ENCODE measurements at places on chromosomes 2 and 18. TPM values are rescaled to one million over a fixed set of nuclear protein-coding genes. Genes with fewer than 3 reads are reported as not detected.

GRCh38 chr2:62231541-62231940 lies 35.6 kb downstream of the B3GNT2 start:
- DNase-seq, result no peak

DNA sequence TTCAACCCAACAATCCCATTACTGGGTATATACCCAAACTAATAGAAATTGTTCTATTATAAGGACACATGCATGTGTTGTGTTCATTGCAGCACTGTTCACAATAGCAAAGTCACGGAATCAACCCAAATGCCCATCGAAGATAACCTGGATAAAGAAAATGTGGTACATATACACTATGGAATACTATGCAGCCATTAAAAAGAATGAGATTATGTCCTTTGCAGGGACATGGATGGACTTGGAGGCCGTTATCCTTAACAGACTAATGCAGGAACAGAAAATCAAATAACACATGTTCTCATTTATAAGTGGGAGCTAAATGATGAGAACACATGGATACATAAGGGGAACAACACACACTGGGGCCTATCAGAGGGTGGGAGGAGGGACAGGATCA lies 65.8 kb downstream of the CCDC138 start:
- DNase-seq, result no peak

DNA sequence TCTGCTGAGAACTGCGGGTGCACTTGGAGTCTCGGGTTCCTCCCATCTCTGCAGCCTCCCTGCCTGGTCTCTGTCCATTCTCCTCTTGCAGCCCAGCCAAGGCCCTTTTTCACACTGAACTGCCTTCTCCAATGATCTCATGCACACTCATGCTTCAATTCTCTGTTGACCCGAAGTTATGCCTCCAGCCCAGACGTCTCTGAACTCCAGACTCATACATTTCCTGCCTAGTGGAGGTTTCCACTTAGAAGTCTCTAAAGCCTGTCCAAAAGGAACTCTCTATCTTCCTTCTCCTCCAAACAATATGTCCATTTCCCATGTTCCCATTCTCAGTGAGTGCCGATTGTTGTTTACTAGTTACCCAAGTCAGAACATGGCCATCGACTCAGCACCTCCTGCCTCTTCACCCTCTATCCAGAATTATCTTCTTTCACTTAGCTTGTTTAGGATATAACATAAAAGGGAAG lies 155.2 kb downstream of the IRS1 start:
- DNase-seq, result peak; percentile 69

- DNase-seq, result no peak
These were observed 160.7 kb upstream of the CNTNAP5 start for GRCh38 chr2:123864416-123864815.

- peak; percentile 21 for DNase-seq
These were observed 85.7 kb downstream of the COBLL1 start for GRCh38 chr2:164755952-164756351.

DNA sequence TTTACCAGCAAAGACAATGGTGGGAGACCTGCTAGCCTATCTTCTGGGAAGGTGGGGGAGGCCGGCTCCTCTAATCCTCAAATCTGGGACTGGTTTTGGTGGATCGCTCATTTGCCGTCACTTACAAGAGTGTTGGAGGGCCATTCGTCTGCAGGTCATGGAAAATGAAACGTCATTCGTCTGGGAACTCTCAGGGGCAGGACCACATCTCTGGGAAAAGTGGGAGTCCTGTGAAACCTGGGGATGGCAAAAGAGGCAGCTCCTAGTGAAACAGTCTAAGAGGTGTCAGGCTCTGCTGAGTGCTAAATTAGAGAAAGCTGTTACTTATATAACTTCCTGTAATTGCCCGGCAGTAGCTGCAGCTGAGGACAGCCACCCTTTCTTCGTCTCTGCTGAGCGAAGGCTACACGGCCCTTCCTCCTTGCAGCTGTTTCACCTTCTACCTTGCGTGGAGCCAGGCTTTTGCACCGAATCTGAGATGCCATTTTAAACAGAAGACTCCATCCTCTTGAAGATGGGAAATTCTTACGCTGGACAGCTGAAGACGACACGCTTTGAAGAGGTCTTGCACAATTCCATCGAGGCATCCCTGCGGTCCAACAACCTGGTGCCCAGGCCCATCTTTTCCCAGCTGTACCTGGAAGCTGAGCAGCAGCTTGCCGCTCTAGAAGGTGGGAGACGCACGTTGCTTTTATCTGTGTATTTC lies 22.4 kb downstream of the GREB1 start:
- no peak for DNase-seq

- DNase-seq, result no peak
These were observed 266.2 kb downstream of the ASXL3 start for GRCh38 chr18:33844232-33844631.

DNA sequence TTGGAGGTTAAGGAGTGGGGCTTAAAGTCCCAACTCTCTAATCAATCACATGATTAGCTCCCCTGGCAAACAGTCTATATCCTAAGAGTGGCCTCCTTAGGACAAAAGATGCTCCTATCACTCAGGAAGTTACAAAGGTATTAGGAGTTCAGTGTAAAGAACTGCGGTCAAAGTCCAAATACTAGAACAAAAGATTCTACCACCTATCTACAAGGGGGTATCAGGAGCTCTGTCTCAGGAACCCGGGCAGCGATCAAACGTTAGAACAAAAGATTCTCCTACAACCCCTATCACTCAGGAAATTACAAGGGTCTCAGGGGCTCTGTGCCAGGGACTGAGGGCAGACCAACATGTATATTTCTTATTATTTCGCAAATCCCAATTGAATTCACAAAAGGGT lies 58.0 kb downstream of the DTNB start:
- no peak for DNase-seq

DNA sequence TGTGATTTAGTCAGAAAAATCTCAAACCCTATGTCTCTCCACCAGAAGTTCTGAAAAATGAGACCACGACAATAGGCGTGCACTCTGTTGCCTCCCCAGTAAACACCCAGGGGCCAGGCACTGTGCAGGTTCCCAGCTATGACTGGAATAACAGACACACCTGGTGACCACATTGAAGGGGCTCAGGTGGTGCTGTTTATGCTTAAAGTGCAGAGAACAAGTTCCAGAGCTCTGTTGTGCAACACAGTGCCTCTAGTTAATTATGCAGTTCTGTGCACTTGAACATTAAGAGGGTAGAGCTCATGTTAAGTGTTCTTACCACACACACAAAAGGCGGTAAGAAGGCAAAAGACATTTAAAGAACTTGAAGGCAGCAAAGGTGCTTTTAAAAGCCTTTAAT lies 52.6 kb upstream of the AFF3 start:
- no peak for DNase-seq

GRCh38 chr2:199484927-199485326 lies 27.2 kb upstream of the SATB2 start:
- DNase-seq, result no peak

GRCh38 chr18:33116376-33116775 lies 324.1 kb downstream of the CCDC178 start:
- no peak for DNase-seq

GRCh38 chr18:2536493-2536892 lies 34.8 kb downstream of the METTL4 start:
- peak; percentile 45 for DNase-seq

DNA sequence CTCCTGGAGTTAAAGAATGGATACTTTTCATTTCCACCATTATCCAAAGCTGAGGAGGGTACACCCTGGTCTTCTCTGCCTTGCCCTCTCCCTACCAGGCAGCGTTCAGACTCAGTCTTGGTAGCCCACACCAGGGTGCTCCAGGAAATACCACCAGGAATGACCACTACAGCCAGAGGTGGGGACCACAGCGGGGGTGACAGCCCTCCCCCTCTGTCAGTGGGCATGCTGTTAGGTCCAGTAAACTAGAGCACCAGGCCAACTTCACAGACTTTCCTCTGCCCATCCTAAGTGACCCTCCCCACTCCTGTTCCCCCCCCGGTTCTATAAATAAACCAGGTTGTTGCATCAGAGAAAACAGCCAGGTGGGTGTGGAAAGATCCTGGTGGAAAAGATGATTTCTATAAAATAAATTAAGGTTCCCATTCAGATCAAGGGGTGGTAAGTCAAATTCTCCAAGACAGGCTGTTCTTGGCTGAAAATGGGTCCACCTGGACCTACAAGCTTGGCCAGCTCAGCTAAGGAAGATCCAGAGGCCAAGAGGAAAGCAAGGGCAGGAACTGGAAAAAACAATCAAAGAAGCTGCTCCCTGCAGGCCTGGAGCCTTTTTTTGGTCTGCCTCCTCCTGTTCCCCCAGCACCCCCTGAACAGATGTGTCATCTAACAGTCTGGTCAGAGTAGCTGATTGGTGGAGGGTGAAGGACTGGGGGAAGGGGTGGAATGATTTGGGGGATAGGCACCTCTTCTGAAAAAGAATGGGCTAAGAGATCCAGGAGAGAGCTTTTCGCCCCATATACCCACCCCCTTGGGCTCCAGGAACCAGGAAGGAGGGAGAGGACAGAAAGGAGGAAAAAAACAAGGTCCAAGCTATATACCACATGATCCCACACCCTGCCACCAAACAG lies 2.3 kb downstream of the RAB11FIP5 start:
- peak; percentile 49 for DNase-seq

PLCL1 gene
- polyA plus RNA-seq, result 20.7 TPM

MC5R gene
- 5.5 TPM for polyA plus RNA-seq

EFEMP1 gene
- 19.1 TPM for polyA plus RNA-seq

TSPYL6 gene
- not detected for polyA plus RNA-seq

MC4R gene
- polyA plus RNA-seq, result 0.45 TPM

All from hindlimb muscle (tissue), 1 donor.